ENCODE measurements at places on chromosomes 1 and 21.

DNA sequence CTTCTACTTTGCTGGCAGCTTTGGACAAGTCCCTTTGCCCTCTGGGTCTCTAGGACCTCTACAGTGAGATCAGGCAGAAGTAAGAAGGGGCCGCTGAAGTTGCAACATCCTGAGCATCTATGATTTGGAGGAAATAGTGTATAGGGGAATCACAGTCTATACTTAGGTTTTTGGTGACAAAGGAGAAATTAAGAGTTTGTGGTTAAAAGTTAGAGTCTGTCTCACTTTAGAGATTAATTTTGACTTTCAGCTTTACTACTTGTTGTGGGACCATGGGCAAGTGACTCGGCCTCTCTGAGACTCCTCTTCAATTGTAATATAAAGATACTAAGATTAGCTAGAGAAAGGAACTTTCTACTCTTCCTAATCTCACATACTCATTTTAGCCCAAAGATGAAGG is 33.1 kb upstream of the LMX1A start:
- no peak for DNase-seq

DNA sequence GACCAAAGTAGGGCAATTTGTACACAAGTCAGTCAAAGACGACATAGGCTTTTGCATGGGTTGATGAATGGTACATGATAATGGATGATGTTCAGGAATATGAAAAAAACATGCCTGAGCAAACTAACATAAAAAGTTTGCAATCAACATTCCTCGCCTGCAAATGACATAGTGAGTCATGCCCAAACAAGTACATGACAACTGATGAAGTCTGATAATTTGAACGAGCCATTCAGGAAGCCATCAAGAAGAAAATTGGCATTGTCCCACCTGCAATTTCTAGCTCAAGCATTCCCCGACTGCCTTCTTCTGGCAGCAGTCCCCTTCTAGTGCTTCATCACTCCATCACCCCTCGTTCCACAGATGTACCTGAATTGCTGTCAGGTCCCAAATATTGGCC is 118.4 kb upstream of the NR5A2 start:
- DNase-seq: no peak

DNA sequence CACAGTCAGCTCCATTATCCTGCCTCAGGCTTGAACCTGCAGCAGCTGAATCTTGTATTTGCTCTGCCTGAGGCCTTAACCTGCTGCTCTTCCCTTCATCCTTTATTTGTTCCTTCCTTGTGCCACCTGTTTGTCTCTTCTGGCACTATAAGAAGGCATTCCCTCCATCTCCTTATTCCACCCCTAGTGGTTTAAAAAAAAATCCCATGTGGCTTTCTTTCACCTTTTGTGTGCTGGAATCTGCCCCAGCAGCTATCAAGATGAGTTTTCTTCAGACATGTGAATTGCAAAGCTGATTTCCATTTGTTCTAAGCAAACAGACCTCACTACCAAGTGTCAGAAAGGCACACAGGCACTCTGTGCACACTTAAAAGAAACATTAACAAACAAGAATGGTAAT is 294.6 kb downstream of the TTLL7 start:
- DNase-seq: no peak

DNA sequence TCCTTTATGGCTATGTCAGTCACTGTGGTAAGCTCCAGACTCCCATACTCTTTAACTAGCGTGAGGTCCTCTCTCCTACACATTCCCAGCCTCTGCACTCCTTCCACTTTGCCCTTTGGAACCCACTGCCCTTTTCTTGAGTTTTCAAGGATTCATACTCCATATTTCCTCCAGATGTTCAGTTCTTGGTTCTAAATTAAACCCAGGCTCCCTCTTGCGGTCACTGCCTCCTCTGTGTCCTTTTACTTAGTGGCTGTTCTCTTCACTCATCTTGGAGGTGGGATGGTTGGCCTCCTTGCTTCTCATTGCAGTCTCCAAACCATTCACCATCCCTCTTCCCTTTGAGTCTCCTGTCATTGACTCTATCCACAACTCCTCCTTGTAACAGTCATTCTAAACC is 208.1 kb downstream of the TGFB2 start:
- no peak for DNase-seq
